ENCODE measurements at places on chromosomes 12 and 14.

GRCh38 chr14:75411214-75411540 is 16.6 kb upstream of the JDP2 start:
- H3K4me3 ChIP-seq: no peak overlapping the region
- DNase-seq: no peak
- no peaks in the 10 kb centered on the region for H3K36me3 ChIP-seq
- H3K4me1 ChIP-seq: no peaks in the 10 kb centered on the region
- no peaks in the 10 kb centered on the region for H3K27me3 ChIP-seq
- H3K27ac ChIP-seq: no peak overlapping the region

- peaks cover 29% of the 10 kb centered on the region for H3K36me3 ChIP-seq
- no peaks in the 10 kb centered on the region for H3K4me1 ChIP-seq
- H3K4me3 ChIP-seq: no peak overlapping the region
- H3K27me3 ChIP-seq: no peaks in the 10 kb centered on the region
- no peak overlapping the region for H3K27ac ChIP-seq
These were observed 38.0 kb downstream of the TMEM120B start for GRCh38 chr12:121750507-121750955.

DNA sequence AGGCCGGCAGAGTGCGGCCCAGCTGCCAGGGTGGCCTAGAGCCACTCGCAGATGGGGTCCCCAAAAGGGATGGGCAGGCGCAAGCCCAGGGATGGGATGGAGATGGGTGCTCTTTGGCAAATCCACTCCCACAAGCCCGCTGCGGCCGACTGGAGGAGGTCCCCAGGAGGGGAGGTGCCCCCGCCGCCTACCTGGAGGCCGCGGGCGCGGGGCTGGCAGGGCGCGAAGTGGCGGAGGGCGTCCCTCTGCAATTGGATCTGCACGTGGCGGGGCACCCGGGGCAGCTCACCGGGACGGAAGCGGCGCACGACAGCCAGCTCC is 730 bp downstream of the PPP1R3E start:
- peak overlapping the region; percentile 68 for H3K4me3 ChIP-seq
- H3K27me3 ChIP-seq: no peaks in the 10 kb centered on the region
- H3K4me1 ChIP-seq: peaks cover 12% of the 10 kb centered on the region
- H3K27ac ChIP-seq: peak overlapping the region; percentile 73

GRCh38 chr12:102851246-102851645 is 65.8 kb downstream of the PAH start:
- H3K36me3 ChIP-seq: no peaks in the 10 kb centered on the region
- no peak for DNase-seq
- H3K4me1 ChIP-seq: no peaks in the 10 kb centered on the region
- H3K4me3 ChIP-seq: no peak overlapping the region
- H3K27me3 ChIP-seq: no peaks in the 10 kb centered on the region

DNA sequence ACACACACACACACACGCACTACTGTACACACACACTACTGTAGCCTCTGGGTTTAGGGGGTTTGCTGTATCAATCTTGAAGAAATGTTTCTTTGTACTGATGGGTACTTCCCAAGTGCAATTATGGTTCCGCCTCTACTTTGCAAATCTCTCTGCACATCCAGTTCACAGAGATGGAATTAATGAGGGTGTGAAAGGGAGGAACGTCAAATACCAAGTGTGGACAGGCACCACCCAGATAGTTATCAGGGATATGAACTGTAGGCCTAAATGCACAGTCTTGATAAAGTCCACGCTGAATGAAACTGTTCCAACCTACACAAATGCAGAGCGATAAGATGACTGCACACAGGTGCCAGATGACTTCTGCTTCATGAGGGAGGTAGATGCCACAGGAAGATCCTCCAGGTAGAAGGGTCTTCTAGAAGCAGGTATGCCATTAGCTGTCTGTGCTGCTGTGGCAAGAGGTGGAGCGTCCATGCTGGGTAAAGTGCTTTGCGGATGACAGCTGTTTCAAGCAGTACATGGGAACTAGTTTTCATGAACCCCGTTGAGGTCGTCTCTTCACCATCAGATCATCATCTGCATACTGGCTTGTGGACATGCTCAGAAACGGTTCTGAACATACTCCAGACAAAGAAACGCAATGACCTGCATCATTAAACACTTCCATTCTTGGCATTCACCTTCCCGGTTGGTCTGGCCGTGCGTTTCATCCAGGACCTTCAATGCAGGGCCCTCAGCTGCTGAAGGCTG is 314.3 kb upstream of the RTL1 start:
- H3K36me3 ChIP-seq: no peaks in the 10 kb centered on the region
- no peaks in the 10 kb centered on the region for H3K27me3 ChIP-seq
- no peak overlapping the region for H3K27ac ChIP-seq
- no peaks in the 10 kb centered on the region for H3K4me1 ChIP-seq

GRCh38 chr12:18643681-18644080 is 94.1 kb downstream of the PLCZ1 start:
- H3K4me1 ChIP-seq: no peaks in the 10 kb centered on the region
- H3K4me3 ChIP-seq: no peak overlapping the region
- DNase-seq: no peak
- H3K27me3 ChIP-seq: no peaks in the 10 kb centered on the region

DNA sequence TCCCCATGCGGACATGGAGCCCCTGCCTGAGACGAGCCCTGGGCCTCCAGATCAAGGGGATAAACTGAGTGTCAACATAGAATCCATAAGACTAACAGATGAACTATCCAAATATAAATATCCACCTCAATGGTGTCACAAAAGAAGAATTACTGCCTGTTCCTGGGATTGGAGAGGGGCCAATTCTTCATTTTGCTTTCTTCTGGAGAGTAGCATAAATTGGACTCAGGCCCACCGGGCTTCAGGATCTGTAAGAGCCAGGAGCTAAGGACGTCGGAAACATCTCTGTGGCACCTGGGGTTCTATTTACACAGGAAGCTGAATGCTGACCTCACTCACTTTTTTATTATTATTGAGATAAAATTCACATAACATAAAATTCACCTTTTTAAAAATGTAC is 408.2 kb upstream of the CCDC196 start:
- peaks cover 33% of the 10 kb centered on the region for H3K27me3 ChIP-seq
- no peak for DNase-seq
- no peaks in the 10 kb centered on the region for H3K36me3 ChIP-seq
- H3K27ac ChIP-seq: no peak overlapping the region
- no peaks in the 10 kb centered on the region for H3K4me1 ChIP-seq
- no peak overlapping the region for H3K4me3 ChIP-seq

DNA sequence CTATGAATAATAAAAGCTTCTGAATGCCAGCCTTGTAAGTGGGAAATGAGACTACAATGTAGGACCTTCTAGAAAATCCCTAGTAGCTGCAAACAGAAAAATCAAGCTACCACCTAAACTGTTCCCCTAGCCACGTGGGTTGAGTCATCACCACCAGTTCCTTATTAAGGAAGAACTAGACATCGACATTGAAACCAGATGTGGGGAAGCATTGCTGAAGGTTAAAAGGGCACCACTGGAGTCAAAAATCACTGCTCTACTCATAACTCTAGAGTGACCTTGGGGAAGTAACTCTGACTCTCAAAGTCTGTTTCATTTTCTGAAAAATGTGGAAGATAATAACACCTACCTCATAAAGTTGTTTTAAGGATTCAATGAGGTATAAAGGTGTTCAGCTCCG is 9.4 kb upstream of the CNIH1 start:
- H3K4me3 ChIP-seq: no peak overlapping the region
- H3K4me1 ChIP-seq: peaks cover 42% of the 10 kb centered on the region
- no peaks in the 10 kb centered on the region for H3K27me3 ChIP-seq
- no peak overlapping the region for H3K27ac ChIP-seq
- no peak for DNase-seq
- no peaks in the 10 kb centered on the region for H3K36me3 ChIP-seq

- H3K27me3 ChIP-seq: no peaks in the 10 kb centered on the region
- no peak for DNase-seq
- no peak overlapping the region for H3K4me3 ChIP-seq
- no peak overlapping the region for H3K27ac ChIP-seq
These were observed 417.1 kb downstream of the AEBP2 start for GRCh38 chr12:19856389-19856788.

- H3K27me3 ChIP-seq: peaks cover 30% of the 10 kb centered on the region
- H3K4me1 ChIP-seq: no peaks in the 10 kb centered on the region
- no peak overlapping the region for H3K4me3 ChIP-seq
- H3K27ac ChIP-seq: no peak overlapping the region
These were observed 5.4 kb downstream of the KIF26A start for GRCh38 chr14:104143521-104144452.

GRCh38 chr12:16350682-16351081 is 3.2 kb downstream of the MGST1 start:
- peak; percentile 77 for DNase-seq
- H3K36me3 ChIP-seq: peaks cover 51% of the 10 kb centered on the region

DNA sequence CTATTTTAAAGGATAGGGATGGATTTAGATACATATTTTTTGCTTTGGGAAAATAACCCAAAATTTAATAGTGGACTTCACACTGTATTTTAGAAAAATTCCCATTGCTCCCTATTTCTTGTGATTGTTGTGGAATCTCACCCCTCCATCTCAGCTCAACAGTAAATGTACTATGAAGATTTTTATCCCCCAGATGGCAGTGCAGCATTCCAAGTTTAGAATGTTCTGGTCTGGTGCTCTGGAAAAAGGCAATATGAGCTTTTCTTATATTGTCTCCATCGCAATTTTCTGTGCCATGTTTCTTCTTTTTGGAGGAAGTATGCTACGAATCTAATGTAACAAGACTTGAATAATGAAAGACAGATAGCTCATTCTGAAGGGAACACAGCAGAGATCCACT is 471.7 kb upstream of the SYT1 start:
- no peaks in the 10 kb centered on the region for H3K4me1 ChIP-seq
- no peak for DNase-seq
- H3K4me3 ChIP-seq: no peak overlapping the region
- no peaks in the 10 kb centered on the region for H3K27me3 ChIP-seq
- no peak overlapping the region for H3K27ac ChIP-seq
- H3K36me3 ChIP-seq: no peaks in the 10 kb centered on the region

DNA sequence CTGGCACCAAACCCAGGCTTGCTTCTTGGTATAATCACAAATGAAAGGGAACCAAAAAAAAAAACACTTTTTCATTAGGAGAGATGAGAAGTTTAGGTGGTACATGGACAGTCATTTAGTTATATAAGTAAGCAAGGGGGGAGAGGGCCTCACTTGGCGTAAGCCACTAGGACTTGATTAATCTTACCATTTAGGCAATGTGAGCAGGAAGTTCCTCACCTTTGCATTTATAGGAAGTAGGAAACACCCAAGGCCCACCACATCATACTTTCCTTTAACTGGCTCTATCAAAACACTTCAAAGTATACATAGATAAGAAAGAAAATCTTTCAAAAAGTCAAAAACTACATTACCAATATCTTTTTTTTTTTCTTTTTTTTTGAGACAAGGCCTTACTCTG is 6.7 kb upstream of the RPS6KA5 start:
- H3K27ac ChIP-seq: no peak overlapping the region
- H3K27me3 ChIP-seq: no peaks in the 10 kb centered on the region
- no peaks in the 10 kb centered on the region for H3K4me1 ChIP-seq
- no peak for DNase-seq

GRCh38 chr14:74064426-74064825 is 19.8 kb downstream of the ALDH6A1 start:
- peaks cover 11% of the 10 kb centered on the region for H3K4me1 ChIP-seq
- peaks cover 3% of the 10 kb centered on the region for H3K36me3 ChIP-seq
- H3K27me3 ChIP-seq: no peaks in the 10 kb centered on the region
- no peak overlapping the region for H3K4me3 ChIP-seq
- no peak overlapping the region for H3K27ac ChIP-seq

- no peak overlapping the region for H3K4me3 ChIP-seq
- H3K4me1 ChIP-seq: peaks cover 11% of the 10 kb centered on the region
- no peaks in the 10 kb centered on the region for H3K27me3 ChIP-seq
- no peaks in the 10 kb centered on the region for H3K36me3 ChIP-seq
These were observed 193.0 kb downstream of the SYT1 start for GRCh38 chr12:79057540-79057939.

GRCh38 chr12:49783917-49784676 is 42.7 kb downstream of the TMBIM6 start:
- no peak for DNase-seq
- no peak overlapping the region for H3K4me3 ChIP-seq
- no peaks in the 10 kb centered on the region for H3K4me1 ChIP-seq
- no peaks in the 10 kb centered on the region for H3K27me3 ChIP-seq
- no peaks in the 10 kb centered on the region for H3K36me3 ChIP-seq
- no peak overlapping the region for H3K27ac ChIP-seq

DNA sequence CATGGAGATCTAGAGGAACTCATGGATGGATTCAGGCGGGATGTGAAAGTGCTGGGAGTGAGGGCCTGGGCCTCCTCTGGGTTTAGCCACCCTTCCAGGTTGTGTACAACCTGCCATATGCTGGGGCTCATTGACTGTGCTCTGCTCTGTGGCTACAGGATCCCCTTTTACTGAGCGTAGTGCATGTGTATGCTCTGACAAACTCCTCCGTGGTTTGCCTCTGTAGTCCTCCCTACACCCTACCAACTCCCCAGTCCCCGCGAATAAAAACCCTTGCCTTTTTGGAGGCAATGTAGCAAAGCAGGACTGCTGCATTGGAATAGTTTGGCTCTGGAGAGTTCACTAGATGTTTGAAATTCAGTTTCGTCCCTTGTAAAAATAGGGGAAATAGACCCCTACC is 17.4 kb downstream of the JDP2 start:
- no peak overlapping the region for H3K4me3 ChIP-seq
- H3K36me3 ChIP-seq: peaks cover 76% of the 10 kb centered on the region
- peaks cover 11% of the 10 kb centered on the region for H3K4me1 ChIP-seq
- no peak for DNase-seq

DNA sequence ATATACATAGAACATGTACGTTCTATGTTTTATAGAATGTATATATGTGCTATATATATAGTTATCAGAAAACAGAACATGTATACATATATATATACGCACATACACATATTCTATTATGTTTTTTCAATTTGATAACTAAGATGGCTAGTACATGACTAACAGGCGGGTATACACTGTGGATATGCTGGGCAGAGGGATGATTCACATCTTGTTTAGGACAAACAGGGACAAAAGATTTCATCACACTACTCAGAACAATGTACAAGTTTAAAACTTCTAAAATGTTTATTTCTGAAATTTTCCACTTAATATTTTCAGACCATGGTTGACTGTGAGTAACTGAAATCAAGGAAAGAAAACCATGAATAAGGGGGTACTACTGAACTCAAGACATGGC is 17.4 kb downstream of the TIMELESS start:
- H3K36me3 ChIP-seq: peaks cover 56% of the 10 kb centered on the region
- no peak overlapping the region for H3K4me3 ChIP-seq
- H3K27ac ChIP-seq: no peak overlapping the region
- H3K27me3 ChIP-seq: no peaks in the 10 kb centered on the region

- no peaks in the 10 kb centered on the region for H3K4me1 ChIP-seq
- no peaks in the 10 kb centered on the region for H3K36me3 ChIP-seq
- H3K4me3 ChIP-seq: no peak overlapping the region
These were observed 227.4 kb downstream of the SUDS3 start for GRCh38 chr12:118603610-118604361.

DNA sequence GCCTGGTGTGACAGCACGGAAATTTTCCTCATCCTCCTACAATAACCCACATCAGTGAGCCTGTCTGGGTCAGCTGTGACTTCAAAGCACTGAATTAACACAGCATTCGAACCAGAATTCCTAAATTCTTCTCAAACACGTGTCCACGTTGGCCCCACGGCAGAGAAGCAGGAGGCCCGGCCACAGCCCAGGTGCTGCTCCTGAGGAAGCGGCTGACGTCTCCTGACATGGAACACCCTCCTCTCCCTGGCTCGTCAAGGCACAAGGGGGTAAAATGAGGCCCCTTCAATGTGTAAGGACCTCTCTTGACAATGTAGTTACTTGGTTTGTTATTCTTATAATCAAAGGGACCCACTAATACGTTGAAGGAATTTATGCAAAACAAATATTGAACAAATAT is 156.3 kb upstream of the GSC start:
- no peak for DNase-seq
- H3K4me1 ChIP-seq: no peaks in the 10 kb centered on the region
- H3K27me3 ChIP-seq: peaks cover 1% of the 10 kb centered on the region

GRCh38 chr12:53427905-53428594 is 4.4 kb downstream of the AMHR2 start:
- no peaks in the 10 kb centered on the region for H3K27me3 ChIP-seq
- H3K27ac ChIP-seq: peak overlapping the region; percentile 20
- H3K4me3 ChIP-seq: no peak overlapping the region
- no peaks in the 10 kb centered on the region for H3K36me3 ChIP-seq

Measured in RWPE2 (cell line).